Neural crest cell (in vitro differentiated cells): ENCODE measurements at places on chromosomes 12 and 14. TPM values are rescaled to one million over a fixed set of nuclear protein-coding genes. Genes with fewer than 3 reads are reported as not detected.
A peak's percentile ranks its signal among the peaks of the same experiment; 100 is the strongest.

Gene OTOGL
- 0.12 and 0.18 TPM in 2 replicates for total RNA-seq

- peaks cover 12% of the 10 kb centered on the region for H3K27me3 ChIP-seq
- H3K4me1 ChIP-seq, result peaks cover 24% of the 10 kb centered on the region
Measured at GRCh38 chr12:123149501-123150274, 1.2 kb downstream of the PITPNM2 start.

- DNase-seq, result no peak
- H3K4me3 ChIP-seq, result no peak overlapping the region
- H3K4me1 ChIP-seq, result no peaks in the 10 kb centered on the region
- H3K36me3 ChIP-seq, result no peaks in the 10 kb centered on the region
- no peak overlapping the region for H3K27ac ChIP-seq
- H3K27me3 ChIP-seq, result no peaks in the 10 kb centered on the region
Measured at GRCh38 chr14:63186453-63186852, 17.8 kb upstream of the RHOJ start.

DNA sequence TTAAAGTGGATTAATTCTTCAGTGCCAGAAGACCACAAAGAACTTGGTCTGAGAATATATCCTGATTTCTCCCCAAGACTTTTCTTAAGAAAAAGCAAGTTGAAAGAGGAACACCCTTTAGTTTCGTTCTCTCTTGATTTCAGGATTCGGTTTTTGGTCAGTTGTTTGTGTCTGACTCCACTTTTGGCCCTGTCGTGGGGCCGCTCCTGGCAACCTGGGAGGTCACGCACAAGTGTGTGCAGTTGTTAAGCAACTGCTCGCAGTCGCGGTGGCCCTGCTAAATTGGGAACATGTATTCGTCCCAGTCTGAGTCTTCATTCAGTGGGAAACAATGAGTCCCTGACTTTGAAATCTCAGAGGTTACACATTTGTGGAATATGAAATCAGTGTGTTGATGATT is 68.7 kb downstream of the RGS6 start:
- peaks cover 7% of the 10 kb centered on the region for H3K36me3 ChIP-seq
- H3K4me3 ChIP-seq, result no peak overlapping the region
- no peak for DNase-seq
- no peaks in the 10 kb centered on the region for H3K27me3 ChIP-seq
- no peak overlapping the region for H3K27ac ChIP-seq

GRCh38 chr14:95163132-95163531 is 5.8 kb upstream of the DICER1 start:
- no peaks in the 10 kb centered on the region for H3K27me3 ChIP-seq
- no peak overlapping the region for H3K4me3 ChIP-seq
- H3K27ac ChIP-seq, result no peak overlapping the region
- H3K4me1 ChIP-seq, result peaks cover 12% of the 10 kb centered on the region
- peaks cover 8% of the 10 kb centered on the region for H3K36me3 ChIP-seq
- DNase-seq, result no peak

Gene SMIM41
- total RNA-seq, result not detected in 2 replicates

DNA sequence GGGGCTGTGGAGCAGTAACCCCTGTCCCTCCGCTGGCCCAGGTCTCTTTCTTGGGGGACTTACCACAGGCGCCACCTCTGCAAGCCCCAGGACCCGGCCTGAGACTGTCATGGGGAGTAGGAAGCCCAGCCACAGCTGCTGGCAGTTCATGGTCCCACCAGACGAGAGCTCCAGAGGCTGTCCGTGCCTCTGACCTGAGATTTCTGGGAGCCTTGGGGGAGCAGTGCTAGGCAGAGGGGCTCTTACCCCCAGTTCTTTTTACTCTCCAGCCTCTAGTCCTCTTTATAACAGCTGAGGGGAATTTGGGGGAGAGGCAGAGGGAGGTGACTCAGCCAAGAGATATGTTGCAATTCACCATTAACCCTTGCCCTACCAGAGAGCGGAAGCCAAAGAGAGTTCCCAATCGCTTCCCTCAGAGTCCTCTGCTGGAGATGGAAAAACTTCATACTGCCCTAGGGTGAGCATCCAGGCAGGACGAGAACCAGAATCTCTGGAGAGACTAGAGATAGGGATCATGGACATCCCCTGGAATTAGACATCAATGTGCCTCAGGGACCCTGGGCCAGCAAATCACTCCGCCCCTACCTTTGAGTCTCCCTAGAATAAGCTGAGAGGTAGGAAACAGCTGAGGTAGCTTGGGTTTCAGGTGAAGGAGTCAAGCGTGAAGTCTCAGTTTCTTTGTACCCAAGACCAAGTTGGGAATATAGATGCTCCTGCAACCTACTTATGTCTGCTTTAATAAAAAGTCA is at the start of gene MMP19:
MMP19 (minus strand) TSS at position 256 of the 749 bp plus-strand sequence; CDS start at position 150, 106 bp downstream.
- H3K27ac ChIP-seq, result no peak within 1 kb of the TSS
- H3K27me3 ChIP-seq, result peaks cover 7% of the 10 kb centered on the region
- H3K4me3 ChIP-seq, result no peak within 1 kb of the TSS
- H3K4me1 ChIP-seq, result peaks cover 14% of the 10 kb centered on the region

- H3K27ac ChIP-seq, result no peak overlapping the region
- H3K4me1 ChIP-seq, result peaks cover 23% of the 10 kb centered on the region
- H3K27me3 ChIP-seq, result no peaks in the 10 kb centered on the region
- DNase-seq, result no peak
Measured at GRCh38 chr12:26741584-26742227, 91.3 kb downstream of the ITPR2 start.

Gene ZBTB42
- total RNA-seq, result 2.2 and 2.7 TPM in 2 replicates

Gene NANOG
- total RNA-seq, result 0.05 TPM in 1 of 2 replicates, not detected in the other

Gene CELA1
- not detected in 2 replicates for total RNA-seq

DNA sequence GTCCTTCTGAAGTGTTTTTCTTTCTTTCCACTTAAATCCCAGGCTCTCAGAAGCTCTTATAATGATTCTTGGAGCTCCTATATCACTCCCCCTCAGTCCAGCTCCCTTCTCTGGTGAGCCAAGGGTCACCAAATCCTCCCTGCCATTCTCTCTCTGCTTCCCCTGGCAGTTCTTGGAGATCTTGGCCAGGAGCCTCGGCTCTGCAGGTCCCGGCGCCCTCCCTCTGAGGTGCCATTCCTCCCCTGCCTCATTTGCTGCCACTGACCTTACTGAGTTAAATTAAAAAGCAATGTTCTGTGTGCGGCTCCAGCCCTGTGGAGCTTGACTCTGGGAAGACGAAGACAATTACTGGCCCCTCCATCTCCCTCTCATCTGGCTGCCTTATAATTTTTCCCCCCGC is 7.0 kb downstream of the CISTR start:
- no peak overlapping the region for H3K27ac ChIP-seq
- H3K36me3 ChIP-seq, result no peaks in the 10 kb centered on the region
- no peak overlapping the region for H3K4me3 ChIP-seq
- no peak for DNase-seq
- peaks cover 3% of the 10 kb centered on the region for H3K27me3 ChIP-seq
- peaks cover 3% of the 10 kb centered on the region for H3K4me1 ChIP-seq

Gene ADIPOR2
- total RNA-seq, result 56.7 and 59.4 TPM in 2 replicates

GRCh38 chr12:115176741-115177400 is 492.9 kb upstream of the TBX3 start:
- H3K36me3 ChIP-seq, result no peaks in the 10 kb centered on the region
- DNase-seq, result no peak
- no peak overlapping the region for H3K4me3 ChIP-seq
- H3K27ac ChIP-seq, result no peak overlapping the region
- peaks cover 10% of the 10 kb centered on the region for H3K27me3 ChIP-seq

DNA sequence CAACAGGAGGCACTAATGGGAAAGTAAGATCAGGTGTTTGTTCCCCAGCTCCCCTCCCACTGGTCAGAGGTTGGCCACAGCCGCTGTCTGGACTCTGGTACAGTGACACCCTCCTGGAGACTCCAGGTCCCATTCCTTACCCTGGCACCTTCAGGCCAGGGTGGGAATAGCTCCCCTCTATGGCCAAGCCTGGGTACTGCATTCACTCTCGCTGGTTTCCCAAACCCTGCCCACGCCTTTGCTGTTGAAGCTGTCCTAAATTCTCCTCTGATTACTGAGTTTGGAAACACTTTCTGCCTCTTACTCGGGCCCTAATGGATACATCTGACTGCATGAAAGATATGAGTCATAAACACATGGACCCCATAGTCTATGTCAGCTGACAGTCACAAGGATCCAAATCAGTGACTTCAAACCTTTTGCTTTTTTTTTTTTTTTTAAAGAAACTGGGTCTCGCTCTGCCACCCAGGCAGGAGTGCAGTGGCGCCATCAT is 17.9 kb downstream of the HRK start:
- H3K27ac ChIP-seq, result no peak overlapping the region
- peaks cover 2% of the 10 kb centered on the region for H3K27me3 ChIP-seq
- DNase-seq, result no peak
- H3K36me3 ChIP-seq, result no peaks in the 10 kb centered on the region
- no peak overlapping the region for H3K4me3 ChIP-seq

Gene SPX
- total RNA-seq, result 0.19 and 0.36 TPM in 2 replicates

Gene KRT6C
- not detected in 2 replicates for total RNA-seq

Gene HHIPL1
- total RNA-seq, result 2.3 and 2.5 TPM in 2 replicates

- no peak for DNase-seq
- peaks cover 24% of the 10 kb centered on the region for H3K27me3 ChIP-seq
- H3K36me3 ChIP-seq, result no peaks in the 10 kb centered on the region
- peaks cover 11% of the 10 kb centered on the region for H3K4me1 ChIP-seq
- H3K27ac ChIP-seq, result no peak overlapping the region
Measured at GRCh38 chr12:18998343-18999261, 130.9 kb upstream of the PLEKHA5 start.

Gene C12orf60
- total RNA-seq, result 2.5 and 2.9 TPM in 2 replicates

Gene SLC22A17
- 39.4 and 42.4 TPM in 2 replicates for total RNA-seq

Gene DLGAP5
- total RNA-seq, result 89.6 and 91.9 TPM in 2 replicates

Gene EIF2S3B
- 0.73 and 0.96 TPM in 2 replicates for total RNA-seq

DNA sequence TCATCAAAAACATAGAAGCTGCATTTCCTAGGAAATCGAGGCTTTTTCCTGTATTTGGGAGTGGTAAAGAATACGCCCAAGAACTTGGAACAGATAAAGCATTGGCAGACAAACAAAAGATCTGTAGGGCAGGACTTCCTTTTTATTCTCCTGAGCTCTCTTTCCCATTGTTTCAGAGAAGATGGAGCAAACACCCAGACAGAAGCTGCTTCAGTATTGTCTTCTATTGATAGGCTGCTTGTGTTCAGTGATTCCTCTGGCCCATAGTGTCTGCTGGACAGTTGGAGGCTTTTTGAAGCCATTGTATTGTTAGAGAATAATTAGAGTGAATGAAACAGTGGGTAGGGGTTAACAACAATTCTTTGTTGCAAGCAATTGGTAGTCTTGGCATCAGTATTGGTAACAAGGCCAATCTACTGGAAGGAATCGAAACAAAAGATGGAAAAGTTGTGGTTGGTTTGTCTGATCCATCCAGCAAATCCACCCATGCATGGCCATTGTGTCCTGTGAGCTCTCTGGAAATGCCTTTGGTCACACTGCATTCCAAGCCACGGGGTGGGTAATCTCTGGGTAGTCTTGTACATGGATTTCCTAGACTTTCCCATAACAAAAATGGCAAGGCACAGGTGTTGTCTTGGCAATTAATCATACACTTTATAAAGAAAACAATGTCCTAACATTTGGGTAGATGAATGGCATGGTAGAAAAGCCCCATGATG is 424.8 kb downstream of the RAD51B start:
- DNase-seq, result no peak
- no peak overlapping the region for H3K27ac ChIP-seq
- no peaks in the 10 kb centered on the region for H3K36me3 ChIP-seq
- peak overlapping the region; percentile 29 for H3K4me3 ChIP-seq
- H3K4me1 ChIP-seq, result peaks cover 78% of the 10 kb centered on the region

Gene XRCC3
- 50.8 and 53.6 TPM in 2 replicates for total RNA-seq

- H3K27me3 ChIP-seq, result no peaks in the 10 kb centered on the region
- H3K27ac ChIP-seq, result no peak overlapping the region
- H3K4me3 ChIP-seq, result no peak overlapping the region
- no peak for DNase-seq
Measured at GRCh38 chr12:67425394-67425793, 156.2 kb downstream of the CAND1 start.

- no peak overlapping the region for H3K27ac ChIP-seq
- peaks cover 21% of the 10 kb centered on the region for H3K36me3 ChIP-seq
Measured at GRCh38 chr12:132030367-132031038, 80.8 kb downstream of the EP400 start.

- no peak overlapping the region for H3K4me3 ChIP-seq
- H3K4me1 ChIP-seq, result no peaks in the 10 kb centered on the region
- peaks cover 3% of the 10 kb centered on the region for H3K27me3 ChIP-seq
- DNase-seq, result no peak
- no peak overlapping the region for H3K27ac ChIP-seq
Measured at GRCh38 chr14:80973931-80974641, 18.7 kb downstream of the TSHR start.

Gene TROAP
- 88.0 and 91.2 TPM in 2 replicates for total RNA-seq
